ENCODE measurements at places on chromosomes 13 and 19. TPM values are rescaled to one million over a fixed set of nuclear protein-coding genes. Genes with fewer than 3 reads are reported as not detected.

DNA sequence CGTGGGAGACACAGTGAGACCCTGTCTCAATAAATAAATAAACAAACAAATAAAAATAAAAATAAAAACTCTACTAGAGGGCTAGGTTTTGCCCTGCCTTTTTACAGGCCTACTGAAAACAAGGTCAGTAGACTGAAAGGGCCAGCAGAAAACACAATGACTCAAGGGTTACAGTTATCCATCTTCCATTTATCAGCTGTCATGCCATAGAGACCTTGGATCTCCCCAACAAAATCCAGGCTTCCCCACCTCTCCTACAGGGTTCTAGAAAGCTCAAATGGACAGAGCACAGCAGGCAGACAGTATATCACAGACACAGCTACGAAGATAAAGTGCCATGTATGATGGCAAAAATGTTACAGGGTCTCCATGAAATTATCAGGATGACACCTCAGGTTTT, 54.4 kb downstream of the FOXO1 start:
- no peak for DNase-seq
- peaks cover 51% of the 10 kb centered on the region for H3K4me1 ChIP-seq
- no peaks in the 10 kb centered on the region for H3K27me3 ChIP-seq
- H3K4me3 ChIP-seq = no peak overlapping the region
- H3K27ac ChIP-seq = peak overlapping the region; percentile 62
- peaks cover 5% of the 10 kb centered on the region for H3K36me3 ChIP-seq

- no peaks in the 10 kb centered on the region for H3K36me3 ChIP-seq
- H3K4me1 ChIP-seq = no peaks in the 10 kb centered on the region
- no peak overlapping the region for H3K4me3 ChIP-seq
- no peak for DNase-seq
- no peak overlapping the region for H3K27ac ChIP-seq
- peaks cover 4% of the 10 kb centered on the region for H3K27me3 ChIP-seq
Measured at GRCh38 chr13:51041126-51041525, 69.9 kb downstream of the C13orf42 start.

- H3K4me1 ChIP-seq = no peaks in the 10 kb centered on the region
- no peak for DNase-seq
- H3K36me3 ChIP-seq = peaks cover 60% of the 10 kb centered on the region
- H3K4me3 ChIP-seq = no peak overlapping the region
- no peaks in the 10 kb centered on the region for H3K27me3 ChIP-seq
Measured at GRCh38 chr13:32616883-32617511, 30.7 kb downstream of the PDS5B start.

DNA sequence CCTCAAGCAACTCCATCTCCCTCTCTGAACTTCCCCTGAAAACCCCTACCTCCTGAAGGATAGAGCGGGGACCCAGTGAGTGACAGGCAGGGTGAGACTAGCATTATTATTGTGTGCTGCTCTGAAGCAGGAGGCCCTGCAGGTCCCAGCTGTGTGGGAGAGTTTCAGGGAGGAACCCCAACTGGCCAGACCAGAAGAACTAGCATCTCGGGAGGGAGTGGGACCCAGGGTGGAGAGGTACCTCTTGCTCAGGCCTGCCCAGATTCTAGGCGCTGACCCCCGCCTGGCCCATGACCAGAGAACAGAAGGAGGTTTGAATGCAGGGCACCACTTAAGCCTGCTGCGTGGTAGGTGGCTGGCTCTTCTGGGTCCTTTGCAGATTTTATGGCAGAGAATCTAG, 5.7 kb upstream of the LYPD3 start:
- peaks cover 1% of the 10 kb centered on the region for H3K27me3 ChIP-seq
- H3K27ac ChIP-seq = peak overlapping the region; percentile 64
- H3K4me3 ChIP-seq = no peak overlapping the region
- H3K4me1 ChIP-seq = peaks cover 17% of the 10 kb centered on the region
- DNase-seq = no peak

DNA sequence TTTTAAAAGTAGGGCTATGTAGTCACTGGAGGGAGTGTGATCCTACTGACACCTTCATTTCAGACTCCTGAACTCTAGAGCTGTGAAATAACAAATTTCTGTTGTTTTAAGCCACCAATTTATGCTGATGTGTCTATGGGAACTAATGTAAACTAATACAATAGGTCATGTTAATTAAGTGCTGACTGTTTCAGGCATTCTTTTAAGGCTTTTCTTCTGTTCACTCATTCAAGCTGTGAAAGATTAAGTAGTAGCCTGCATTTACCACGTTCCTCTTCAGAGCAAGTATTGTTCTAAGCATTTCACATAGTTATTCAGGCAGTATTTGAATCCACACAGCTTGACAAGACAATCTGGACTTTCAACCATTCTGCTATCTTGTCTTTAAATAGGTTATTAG, 1135.0 kb downstream of the SLITRK1 start:
- H3K27ac ChIP-seq = no peak overlapping the region
- no peaks in the 10 kb centered on the region for H3K36me3 ChIP-seq
- peaks cover 12% of the 10 kb centered on the region for H3K4me1 ChIP-seq
- no peaks in the 10 kb centered on the region for H3K27me3 ChIP-seq
- DNase-seq = no peak

Gene ADAMTSL5
- total RNA-seq = 4.6 TPM

GRCh38 chr13:65660731-65661130, 1569.4 kb downstream of the PCDH9 start:
- no peak overlapping the region for H3K4me3 ChIP-seq
- H3K27ac ChIP-seq = no peak overlapping the region
- H3K36me3 ChIP-seq = no peaks in the 10 kb centered on the region
- no peaks in the 10 kb centered on the region for H3K4me1 ChIP-seq
- DNase-seq = no peak

DNA sequence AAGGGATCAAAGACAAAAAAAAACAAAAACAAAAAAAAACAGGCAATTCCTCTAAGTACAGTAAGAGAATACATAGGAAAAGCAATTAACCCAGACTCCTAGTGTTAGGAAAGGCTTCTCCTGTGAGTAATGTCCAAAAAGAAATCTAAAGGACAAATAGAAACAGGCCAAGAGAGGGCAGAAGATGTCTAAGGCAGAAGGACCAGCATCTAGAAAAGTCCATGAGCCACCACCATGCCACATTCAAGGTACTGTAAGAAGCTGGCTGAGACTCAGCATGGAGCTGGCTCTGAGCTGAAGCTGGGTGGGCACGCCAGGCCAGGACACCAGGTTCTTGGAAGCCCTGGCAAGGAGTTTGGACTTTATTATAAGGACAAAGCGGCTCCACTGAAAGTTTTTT, 118.1 kb upstream of the FRY start:
- no peak overlapping the region for H3K27ac ChIP-seq
- H3K4me1 ChIP-seq = peaks cover 20% of the 10 kb centered on the region
- no peak overlapping the region for H3K4me3 ChIP-seq
- no peak for DNase-seq
- H3K27me3 ChIP-seq = peaks cover 7% of the 10 kb centered on the region
